ENCODE measurements at places on chromosomes 7 and 10.

DNA sequence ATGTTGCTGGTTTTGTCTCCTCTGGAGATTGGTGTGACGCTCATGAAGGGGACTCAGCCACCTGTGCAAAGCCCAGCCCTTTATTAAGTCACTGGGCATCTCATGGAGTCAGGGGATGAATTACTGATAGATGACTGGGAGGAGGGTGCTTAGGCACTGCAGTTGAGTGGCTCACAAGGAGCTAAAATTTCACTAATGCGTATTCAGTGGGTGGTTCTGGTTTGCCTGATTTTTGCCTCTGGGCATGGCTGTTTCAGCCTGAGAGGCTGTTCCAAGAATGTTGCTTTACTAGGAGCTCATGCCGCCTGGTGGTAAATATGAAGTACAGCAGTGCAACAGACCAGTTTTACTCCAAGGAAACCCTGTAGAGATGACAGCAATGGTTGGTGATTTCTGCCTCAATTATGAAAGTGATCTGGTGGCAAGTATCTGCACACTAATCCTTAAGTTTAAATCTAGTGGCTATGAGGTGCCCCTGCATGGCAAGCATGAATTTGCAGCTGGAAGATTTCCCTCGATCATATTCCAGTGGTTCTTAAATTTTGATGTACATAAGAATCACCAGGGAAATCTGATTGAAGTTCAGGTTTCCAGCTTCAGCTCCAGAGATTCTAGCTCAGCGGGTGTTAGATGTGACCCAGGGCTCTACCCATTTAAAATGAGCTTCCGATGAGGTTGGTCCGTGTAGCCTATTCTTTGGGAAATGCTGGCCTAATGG, 19.9 kb downstream of the ACTA2 start:
- peak; percentile 84 for DNase-seq

DNA sequence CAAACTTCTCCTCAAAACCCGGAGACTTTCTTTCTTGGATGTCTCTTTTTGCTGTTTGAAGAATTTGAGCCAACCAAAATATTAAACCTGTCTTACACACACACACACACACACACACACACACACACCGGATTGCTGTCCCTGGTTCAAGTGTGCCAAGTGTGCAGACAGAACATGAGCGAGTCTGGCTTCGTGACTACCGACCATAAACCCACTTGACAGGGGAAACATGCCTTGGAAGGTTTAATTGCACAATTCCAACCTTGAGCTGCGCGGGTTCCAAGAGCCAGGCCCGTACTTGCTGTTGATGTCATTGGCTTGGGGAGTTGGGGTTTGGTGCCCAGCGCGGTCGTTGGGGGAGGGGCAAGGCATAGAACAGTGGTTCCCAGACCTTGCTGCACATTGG, 1.7 kb downstream of the EGFR start:
- no peak for DNase-seq

DNA sequence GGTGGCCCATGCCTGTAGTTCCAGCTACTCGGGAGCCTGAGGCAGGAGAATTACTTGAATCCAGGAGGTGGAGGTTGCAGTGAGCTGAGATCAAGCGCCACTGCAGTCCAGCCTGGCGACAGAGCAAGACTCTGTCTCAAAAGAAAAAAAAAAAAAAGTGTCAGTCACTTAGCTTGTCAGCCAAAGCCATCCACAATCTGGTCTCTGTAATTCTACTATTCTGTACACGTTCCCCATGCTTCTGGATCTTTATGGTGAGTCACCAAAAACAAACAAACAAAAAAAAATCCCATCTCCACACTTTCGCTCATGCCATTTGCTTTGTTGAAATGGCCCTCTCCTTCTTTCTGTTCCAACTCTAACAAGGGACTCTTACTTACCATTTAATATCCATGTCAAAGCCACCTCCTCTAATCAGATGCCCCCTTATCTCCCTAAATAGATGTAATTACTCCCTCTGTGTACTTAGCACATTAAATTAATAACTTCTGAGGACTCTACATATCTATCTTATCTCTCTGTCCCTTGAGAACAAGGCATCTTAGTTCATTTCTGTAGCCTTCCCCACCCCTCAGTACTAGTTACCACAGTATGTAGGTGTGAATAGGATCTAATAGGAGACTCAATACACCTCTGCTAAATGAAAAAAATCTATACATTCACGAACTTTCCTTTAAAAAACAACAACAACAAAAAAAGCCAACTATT, 128.4 kb downstream of the ELMO1 start:
- no peak for DNase-seq

DNA sequence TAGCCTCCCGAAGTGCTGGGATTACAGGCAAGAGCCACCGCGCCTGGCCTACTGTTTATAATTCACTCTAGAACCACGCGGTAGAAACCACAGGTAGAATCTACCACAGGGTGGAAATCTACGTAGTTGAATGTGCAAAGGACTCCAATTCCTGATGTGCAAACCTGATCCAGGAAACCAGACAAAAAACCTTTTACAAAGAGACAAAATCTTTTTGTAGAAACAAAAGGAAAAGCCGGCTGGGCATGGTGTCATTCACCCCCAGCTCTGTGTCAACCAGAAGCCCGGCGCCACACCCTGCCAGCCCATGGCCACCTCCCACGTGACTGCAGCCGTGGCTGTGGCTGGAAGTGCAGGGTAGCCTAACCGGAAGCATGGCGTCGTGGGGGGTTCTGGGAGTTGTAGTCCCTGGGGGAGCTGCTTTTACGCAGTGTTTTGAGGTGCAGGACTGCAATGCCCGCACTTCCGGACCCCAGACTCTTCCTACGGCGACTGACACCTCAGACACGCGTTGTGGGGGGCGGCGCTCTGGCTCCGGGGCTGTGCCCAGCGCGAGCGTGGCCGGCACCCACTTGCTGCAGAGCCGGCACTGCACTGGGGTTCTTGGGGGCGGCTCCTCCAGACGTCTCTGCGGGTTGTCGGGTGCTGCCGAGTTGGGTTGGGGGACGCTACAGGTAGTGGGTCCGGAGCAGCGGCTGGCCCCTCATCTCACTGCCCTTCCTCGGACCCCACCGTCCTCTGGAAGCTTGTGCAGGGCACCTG, 41.5 kb upstream of the RNF216 start:
- peak; percentile 85 for DNase-seq

DNA sequence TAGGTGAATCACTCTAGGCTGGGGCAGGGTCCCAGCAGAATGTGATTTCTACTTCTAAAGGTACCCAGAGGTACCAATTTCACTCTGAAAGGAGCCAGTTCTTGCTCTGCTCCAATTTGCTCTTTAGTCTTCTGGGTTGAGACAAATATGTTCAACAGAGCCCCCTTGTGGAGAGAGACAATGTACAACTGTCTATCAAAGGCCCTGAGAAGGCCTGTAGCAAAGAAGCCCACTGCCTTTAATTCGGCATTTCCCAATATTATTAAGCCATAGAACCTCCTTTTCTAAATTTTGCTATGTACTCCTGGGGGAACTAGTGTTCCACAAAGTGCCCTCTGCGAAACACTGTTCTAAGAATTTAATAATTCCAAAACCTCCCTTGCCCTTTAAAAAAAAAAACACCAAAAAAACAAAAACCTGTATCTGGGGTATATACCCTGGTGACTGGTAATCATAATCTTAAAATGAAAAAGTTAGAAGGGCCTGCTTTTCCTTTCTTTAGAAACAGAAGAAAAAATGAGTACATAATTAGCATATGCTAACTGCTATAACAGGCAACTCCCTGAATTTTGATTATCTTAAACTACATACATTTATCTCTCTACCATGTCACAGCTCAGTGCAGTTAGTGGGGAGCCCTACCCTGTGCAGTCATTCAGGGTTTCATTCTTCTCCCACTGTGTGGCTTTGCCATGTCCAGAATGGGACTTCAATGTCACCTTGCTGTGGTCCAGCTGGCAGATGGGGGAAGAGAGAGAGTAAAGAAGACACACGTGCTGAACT, 160.9 kb upstream of the BMPER start:
- DNase-seq: peak; percentile 53

- no peak for DNase-seq
Observed at GRCh38 chr7:158311791-158312190, 275.8 kb downstream of the PTPRN2 start.

DNA sequence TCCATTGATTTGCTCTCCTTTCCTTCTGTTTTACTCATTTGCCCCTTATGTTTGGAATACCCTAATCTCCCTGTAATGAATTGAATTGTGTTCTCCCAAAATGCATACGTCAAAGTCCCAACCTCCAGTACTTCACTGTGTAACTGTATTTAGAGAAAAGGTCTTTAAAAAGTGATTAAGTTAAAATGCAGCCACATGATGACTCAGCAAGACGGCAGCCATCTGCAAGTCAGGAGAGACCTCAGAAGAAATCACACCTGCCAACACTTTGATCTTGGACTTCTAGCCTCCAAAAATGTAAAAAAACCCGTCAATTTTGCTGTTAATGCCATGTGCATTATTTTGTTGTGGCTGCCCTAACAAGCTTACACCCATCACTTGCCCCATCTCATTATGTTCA, 85.3 kb upstream of the PCLO start:
- no peak for DNase-seq

GRCh38 chr10:86060386-86061277, 306.0 kb downstream of the GRID1 start:
- DNase-seq: no peak

- DNase-seq: no peak
Observed at GRCh38 chr7:90889210-90889609, 293.1 kb downstream of the CDK14 start.

DNA sequence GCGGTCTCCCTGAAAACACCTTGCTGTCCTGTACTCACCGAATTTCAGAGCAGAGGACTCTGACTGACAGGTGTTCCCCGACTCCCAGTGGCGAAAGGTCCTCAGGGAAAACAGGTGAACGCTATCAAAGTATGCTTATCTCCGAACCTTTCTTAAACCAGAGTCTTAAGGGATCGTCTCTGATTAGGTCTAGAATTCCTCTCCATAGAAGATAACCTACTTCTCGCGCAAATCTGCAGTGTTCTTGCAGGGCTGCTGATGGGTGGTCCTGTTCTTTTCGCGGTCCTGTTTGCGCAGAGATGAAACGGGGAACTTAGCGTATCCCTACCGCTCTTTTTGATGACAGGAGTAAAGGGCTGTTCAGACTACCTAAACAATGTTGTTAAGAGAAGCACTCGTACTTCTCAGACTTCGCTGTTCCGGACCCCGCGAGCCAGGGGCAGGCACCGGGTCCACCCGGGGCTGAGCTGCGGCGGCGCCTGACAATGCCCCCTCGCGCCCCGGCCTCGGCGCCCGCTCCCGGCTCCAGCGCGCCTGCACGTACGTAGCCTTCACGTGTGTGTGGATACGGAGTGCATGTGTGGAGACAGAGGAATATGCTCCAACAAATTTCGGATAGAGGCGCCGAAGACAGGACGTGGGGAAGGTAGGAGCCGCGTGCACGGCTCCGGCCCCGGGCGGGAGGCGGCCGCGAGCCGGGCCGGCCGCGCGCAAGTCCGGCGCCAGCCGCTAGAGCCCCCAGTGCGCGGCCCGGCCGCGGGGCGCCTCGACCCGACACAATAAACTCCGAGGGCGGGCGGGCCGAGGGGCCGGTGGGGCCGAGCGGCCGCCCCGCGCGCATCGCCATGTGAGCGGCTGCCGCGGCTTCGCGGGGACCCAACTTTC, 766 bp upstream of the ZMYND11 start:
- no peak for DNase-seq

DNA sequence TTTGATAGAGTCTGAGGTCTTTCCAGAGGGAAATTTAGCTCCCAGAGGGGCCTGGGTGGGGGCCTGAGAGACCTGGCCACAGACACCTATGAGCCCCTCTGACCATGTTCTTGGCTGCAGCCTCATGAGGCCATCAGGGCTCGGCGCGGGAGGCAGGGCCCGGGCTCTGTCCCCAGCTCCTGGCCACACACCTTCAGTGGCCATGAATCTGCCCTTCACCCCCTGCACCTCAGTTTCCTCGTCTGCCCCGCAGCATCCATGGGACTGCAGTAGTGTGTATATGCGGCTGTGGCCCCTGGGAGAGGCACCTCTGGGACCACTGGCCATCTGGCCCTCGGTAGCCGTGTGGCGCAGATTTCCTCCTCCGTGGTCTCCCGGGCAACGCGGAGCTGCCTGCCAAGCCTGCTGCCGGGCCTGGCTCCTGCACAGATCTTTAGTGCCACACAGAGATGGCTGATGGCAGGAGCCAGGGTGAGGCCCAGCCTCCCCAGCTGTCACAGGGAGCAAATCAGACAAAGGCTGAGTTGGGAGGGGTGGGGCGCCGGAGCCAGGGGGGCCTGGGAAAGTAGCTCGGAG, 23.6 kb upstream of the ADCYAP1R1 start:
- no peak for DNase-seq

GRCh38 chr7:108284349-108285002, 154.3 kb upstream of the LAMB4 start:
- DNase-seq: peak; percentile 78

GRCh38 chr10:23190872-23191763, 994 bp upstream of the PTF1A start:
- DNase-seq: no peak

DNA sequence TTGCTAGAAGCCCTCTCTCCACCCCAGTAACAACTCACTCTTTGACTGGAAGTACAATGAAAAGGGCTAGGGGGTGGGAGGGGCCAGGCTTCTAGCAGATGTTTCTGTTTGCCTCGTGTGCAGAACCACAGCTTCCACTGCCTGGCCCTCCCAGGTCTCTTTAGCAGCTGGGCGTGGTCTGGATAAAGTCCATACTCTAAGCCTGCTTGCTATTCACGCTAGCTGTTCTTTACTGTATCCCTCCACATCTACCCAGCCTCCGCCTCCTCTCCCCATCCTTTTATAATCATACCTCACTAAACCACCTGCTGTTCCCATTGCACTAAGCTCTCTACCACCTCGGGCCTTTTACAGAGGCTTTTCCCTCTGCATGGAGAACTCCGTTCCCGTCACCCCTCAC, 288.8 kb downstream of the CAMK1D start:
- DNase-seq: peak; percentile 72

DNA sequence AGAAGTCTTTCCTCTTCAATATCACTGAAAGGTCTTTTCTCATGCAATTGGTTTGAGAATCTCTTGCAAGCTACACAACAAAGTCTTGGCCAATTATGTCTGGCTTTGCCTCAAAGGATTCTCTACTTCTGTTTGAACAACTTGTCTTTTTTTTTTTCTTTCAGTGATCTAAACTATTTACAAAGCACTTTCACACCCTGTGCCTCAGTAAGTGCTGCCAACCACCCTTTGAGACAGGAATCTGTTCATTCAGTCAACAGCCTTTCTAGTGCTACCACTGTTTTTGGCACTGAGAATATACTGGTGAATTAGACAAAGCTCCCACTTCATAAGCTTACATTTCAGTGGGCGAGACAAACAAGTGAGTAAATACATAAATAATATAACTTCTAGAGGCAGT, 26.9 kb upstream of the SDK1 start:
- DNase-seq: no peak

DNA sequence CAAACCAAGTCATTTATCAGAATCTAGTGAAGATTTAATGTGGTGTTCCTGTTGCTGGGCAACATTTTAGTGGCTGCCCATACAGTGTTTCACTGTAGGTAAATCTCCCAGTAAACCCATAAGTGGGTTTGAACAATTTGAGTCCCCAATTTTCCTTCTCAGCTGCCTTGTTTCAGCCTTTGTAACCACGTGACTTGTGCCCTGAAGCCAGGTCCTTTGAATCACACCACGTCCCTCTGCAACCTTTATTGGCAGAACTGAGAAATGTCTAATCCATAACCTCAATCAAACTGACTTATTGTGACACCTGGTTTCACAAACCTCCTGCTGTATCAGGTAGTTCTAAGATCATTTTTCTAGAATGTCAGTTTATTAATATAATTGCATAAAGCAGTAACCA, 30.1 kb downstream of the SND1 start:
- DNase-seq: peak; percentile 4
